ENCODE measurements at places on chromosomes 2 and 18.

DNA sequence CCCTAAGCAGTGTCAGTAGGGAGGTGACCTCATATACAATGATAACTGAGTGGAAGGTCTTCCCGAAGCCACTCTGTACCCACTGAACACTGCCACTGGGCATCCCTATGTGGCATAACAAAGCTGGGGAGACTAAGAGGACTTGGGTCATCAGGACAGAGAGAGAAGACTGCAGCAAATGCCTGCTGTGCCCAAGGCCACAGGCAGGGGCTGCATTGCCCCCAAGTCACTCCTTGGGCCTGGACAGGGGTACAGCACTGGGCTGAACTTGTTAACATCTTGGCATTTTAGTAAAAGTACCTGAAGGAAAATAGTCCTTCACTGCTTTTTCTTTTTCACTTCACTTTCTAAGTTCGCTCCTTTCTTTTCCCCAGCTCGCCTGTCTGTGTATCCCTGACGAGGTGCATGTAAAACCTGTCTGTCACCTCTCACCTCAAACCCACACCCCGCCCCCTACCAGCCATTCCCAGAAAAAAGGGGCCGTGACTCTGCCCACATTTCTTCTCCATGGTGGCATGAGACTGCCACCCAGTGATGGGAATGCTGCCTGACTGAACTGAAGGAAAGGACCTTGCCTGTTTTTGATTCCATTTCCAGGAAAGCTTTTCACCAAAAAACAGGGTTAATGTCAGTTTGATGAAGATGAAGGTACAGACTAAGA lies 62.9 kb downstream of the MTHFD2 start:
- peak; percentile 80 for DNase-seq

- no peak for DNase-seq
These were observed 332.1 kb upstream of the ETAA1 start for GRCh38 chr2:67065046-67065445.

- no peak for DNase-seq
These were observed 899 bp downstream of the SLC1A4 start for GRCh38 chr2:64989982-64990614.

DNA sequence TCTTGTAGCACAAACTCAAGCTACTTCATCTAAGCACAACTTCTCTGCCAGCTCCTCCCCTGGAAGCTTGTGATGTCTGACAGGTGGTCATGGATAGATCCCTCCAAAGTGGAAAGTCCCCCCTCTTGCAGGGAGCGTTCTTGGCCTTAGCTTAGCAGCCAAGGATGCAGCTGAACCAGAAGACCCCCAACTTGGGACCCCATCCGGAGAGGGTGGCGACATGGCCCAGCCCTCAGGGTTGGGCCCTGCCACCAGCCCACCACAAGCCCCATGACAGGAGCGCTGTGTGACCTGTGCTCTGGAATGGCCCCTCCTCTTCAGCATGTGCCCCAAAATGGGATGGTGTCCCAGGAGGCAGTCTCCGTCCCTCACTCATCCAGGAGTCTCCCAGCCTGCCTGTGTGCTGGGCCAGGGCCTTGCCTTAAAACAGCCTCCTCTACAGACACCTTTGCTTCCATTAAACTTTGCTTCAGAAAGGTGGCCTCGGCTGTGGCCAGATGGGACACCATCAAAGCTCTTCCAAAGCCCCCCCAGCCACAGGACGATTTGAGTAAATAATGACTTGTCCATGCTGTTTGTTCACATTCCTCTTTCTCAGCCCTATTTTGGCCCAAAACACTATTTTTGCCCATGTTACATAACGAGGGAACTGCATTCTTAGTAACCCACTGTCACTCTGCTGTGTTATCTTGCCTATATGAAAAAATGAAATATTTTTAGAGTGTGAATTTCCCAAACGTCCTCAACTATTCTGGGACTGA lies 122.1 kb downstream of the RAB3GAP1 start:
- DNase-seq = no peak

GRCh38 chr2:232295971-232296370 lies 82.6 kb upstream of the ALPP start:
- peak; percentile 6 for DNase-seq

DNA sequence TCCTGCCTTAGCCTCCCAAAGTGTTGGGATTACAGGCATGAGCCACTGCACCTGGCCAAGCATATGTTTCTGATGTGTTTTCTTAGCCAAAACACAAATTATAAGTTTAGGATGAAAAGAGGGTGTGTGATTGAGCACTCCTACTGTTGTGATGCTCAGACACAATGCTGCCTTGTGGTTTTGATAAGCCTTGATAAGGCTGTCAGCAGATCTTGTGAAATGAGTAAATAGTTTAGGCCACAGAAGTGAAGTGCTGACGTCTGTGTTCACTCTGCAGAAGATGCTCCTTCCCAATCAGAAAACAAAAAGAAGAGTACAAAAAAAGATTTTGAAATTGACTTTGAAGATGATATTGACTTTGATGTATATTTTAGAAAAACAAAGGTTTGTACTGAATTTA lies 24.3 kb downstream of the NCAPH start:
- no peak for DNase-seq

DNA sequence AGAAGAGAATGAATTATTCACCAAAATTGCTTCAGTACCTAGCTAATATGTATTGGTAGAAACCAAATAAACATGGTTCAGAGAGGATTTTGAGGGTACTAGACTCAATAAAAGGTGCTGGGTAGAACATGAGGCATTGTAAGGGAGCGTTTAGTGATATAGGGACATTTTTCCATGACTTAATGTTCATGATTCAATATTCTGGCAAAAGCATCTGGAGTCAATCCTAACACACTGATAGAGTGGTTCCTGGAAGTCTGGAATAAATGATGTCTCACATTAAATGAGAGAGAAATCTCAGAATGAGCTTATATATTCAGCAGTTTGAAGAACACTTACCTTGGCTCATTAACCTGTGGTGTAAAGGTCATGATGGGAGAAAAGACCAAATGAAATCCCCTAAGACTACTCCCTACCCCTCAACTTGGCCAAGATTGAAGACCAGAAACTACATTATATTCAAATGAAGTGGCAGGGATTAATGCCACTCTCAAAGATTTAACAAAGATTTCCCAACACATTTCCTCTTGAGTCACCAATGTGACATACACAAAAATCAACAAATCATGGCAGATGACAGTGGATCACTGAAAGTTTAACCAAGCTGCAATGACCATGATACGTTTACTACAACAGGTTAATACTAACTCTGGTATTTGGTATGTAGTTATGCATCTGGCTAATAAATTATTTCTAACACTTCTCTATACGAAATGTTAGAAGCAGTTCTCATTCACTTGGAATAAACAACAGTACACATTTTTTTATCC lies 309.5 kb downstream of the SATB2 start:
- DNase-seq = peak; percentile 12

DNA sequence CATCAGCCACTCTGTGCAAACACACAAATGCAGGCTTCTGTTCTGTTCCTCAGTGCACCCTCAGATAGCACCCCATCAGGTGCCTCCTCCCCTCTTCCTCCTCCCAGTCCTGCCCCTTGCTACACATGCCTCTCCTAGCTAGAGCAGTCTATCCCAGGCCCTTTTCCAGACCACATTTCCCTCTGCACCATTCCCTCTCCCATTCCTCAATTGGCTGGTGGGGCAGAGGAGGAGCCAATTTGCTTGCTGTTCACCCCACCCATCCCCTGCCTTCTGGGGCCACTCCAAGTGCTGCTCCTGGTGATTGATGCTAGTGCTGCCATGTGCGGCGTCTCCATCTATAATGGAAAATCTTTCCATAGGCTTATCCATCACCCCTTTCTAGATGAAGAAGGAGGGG lies 5.4 kb downstream of the CFAP65 start:
- no peak for DNase-seq

- DNase-seq = no peak
These were observed 6.5 kb downstream of the EFEMP1 start for GRCh38 chr2:55917117-55917516.

DNA sequence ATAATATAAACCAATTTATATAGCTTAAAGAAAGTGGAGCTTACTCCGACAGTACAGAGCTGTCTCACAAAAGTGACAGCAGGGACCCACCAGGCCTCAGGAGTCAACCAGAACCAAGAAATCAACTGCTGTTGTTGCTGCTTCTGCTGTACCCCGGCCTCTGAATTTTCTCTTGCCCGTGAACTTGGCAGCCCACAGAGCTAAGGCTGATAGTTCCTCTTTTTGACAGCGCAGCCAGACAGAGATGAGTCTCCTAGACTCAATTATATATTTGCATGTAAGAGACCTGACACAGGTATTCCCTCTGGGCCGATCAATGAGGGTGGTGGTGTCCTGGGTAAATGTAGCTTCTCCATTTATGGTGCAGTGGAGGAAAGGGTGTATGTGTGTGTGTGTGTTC lies 109.4 kb downstream of the KCTD1 start:
- DNase-seq = no peak

DNA sequence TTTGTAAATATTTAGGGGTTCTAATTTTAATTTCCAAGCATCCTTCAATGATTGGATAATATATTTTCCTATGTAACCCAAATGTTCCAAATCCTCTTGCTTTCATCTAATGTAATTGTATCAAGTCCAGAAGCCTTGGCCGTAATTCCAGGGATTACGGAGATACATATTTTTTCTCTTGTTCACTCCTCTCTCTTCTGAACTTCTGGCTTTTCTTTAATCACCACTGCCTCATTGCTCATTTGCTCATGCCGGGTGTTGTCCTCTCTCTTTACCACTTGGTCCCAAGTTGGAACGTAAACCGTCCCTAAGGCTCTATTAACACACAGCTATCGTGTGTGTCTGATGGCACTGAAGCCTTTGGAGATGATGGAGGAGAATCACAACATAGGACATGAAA lies 188.7 kb upstream of the COL3A1 start:
- no peak for DNase-seq

- no peak for DNase-seq
These were observed 49.5 kb upstream of the SP3 start for GRCh38 chr2:174014699-174015070.

GRCh38 chr2:55017428-55017827 lies 32.8 kb downstream of the RTN4 start:
- DNase-seq = no peak

DNA sequence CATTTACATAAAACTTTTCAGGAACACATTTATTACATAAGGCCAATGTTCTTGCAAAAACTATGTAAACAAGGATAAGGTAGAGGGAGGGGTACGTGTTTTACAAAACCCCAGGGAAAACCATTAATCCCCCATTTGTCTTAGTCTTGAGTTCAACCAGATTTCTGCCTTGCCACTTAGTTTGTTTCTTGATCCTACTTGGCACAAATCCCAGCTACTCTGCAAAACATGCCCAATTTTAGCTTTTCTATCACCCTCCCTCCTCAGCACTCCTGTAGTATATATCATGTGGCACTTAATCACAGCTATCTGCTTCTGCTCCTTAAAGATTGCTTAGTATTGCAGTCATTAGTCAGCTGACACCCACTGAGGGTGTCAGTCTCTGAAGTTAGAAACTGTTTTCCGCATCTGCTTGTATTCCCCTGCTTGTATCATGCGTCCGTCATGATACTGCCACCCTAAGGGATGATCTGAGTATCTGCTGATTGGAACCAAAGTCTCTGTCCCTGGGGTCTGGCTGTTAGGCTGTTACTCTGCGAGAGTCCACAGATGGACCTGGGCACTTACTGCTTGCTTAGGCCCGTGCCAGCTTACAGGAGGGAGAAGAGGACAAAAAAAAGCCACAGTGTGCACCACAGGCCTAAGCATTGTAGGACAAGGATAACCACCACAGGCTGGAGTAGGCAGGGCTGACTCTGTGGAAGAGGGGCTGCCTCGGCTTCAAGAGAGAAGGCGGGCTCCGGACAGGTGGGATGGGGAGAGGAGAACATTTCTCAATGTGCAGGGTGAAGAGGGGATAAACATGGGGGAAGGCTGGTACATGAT lies 82.2 kb downstream of the EPAS1 start:
- no peak for DNase-seq

- DNase-seq = no peak
These were observed 182.3 kb downstream of the LOXHD1 start for GRCh38 chr18:46474487-46475389.

DNA sequence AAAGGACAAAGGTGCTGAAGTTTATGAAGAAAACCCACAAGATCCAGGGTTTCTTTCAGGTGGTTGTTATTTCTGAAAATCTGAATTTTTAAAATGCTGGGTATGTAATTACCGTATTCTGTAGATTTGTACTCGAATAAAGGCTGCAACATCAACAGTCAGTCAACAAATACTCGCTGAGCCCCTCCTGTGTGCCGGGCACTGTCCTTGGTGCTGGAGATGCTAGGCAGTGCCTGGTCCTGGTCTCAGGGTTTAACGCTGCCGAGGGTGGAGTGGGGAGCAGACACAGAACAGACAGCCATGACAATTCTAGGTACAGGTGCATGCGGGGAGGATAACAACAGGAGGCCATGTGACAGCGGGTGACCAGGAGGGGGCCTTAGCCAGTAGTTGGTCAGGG lies 27.2 kb upstream of the PDIA6 start:
- DNase-seq = peak; percentile 29

- no peak for DNase-seq
These were observed 173.5 kb downstream of the LRP1B start for GRCh38 chr2:141957321-141957720.

- peak; percentile 49 for DNase-seq
These were observed 97.8 kb downstream of the TMEM18 start for GRCh38 chr2:579351-579886.

DNA sequence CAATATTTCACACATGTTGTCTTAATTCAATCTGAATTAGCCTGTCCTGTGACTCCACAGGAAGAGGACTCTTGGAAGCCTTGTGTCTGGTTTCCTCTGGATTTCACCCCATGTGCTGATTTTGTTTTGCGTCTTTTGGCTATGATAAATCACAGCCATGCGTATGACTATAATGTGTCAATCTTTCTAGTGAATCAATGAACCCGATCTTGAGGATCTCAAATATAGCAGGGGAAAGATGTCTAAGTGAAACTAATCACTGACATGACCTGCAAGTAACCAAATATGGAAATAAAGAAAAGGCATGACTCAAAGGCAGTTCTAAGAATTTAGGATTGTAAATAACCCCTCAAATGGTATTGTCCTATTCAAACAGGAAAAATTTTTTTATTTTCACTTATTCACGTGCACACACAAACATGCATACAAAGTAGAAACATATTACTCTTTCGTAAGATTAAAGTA lies 8.2 kb downstream of the WDFY1 start:
- no peak for DNase-seq

DNA sequence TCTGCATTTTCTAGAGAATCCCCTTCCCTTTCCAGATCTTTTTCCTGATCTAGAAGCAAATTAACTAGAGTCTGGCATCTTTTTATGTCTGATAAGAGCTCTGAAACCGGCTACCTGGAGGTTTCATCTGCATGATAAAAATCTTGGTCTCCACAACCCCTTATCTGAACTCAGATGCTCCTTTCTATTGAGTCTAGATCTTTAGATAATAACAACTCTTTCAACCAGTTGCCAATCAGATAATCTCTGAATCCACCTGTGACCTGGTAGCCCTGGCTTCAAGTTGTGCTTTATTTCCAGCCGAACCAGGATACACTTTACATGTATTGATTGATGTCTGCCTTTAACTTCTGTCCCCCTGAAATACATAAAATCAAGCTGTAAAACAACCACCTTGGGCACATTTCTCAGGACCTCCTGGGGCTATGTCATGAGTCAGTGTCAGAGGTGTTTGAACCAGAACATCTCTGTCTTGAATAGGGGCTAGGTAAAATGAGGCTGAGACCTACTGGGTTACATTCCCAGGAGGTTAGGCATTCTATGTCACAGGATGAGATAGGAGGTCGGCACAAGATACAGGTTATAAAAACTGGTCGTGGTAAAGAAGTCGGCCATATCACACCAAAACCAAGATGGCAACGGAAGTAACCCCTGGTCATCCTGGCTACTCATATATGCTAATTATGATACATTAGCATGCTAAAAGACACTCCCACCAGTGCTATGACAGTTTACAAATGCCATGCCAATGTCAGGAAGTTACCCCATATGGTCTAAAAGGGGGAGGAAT lies 20.8 kb downstream of the RALBP1 start:
- no peak for DNase-seq
